Smooth muscle cell of bladder (primary cell): ENCODE measurements at places on chromosomes 3 and 15. TPM values are rescaled to one million over a fixed set of nuclear protein-coding genes. Genes with fewer than 3 reads are reported as not detected.

The TRH gene
- 0.37 TPM in 1 of 2 replicates, not detected in the other for total RNA-seq

The CHL1 gene
- total RNA-seq: 2.6 and 4.0 TPM in 2 replicates

The LINGO1 gene
- total RNA-seq: not detected in 2 replicates

The TUSC7 gene
- total RNA-seq: not detected in 2 replicates

The MYO5C gene
- 0.09 and 0.14 TPM in 2 replicates for total RNA-seq

The SLC12A1 gene
- not detected in 2 replicates for total RNA-seq

The FAM162A gene
- 19.1 and 35.6 TPM in 2 replicates for total RNA-seq
